Activated T-cell treated with anti-CD3 and anti-CD28 coated beads for 48 hours (primary cell): ENCODE measurements at places on chromosomes 5 and 9.

- no peak for DNase-seq
Measured at GRCh38 chr5:111142932-111143331, 50.8 kb downstream of the WDR36 start.

GRCh38 chr9:120730654-120731514 is 16.6 kb upstream of the MEGF9 start:
- no peak for DNase-seq

DNA sequence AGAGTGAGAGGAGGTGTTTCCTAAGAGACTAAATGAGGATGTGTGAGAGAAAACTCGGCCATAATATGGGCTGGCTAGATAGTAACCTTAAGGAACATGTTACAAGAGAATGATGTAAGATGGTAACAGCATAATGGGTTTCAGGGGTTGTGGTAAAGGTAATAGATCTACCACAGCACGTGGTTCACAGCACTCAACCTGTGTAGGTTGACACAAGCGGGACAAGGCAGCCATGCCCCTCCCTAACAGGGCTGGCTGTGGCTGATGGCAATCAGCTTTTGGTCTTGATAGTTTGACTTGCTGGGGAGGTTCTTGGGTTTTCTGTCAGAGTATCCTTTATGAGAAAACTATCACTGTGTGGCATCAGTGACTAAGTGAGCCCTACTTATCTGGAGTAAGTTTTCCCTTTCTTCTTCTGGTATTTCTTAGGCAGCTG is 138.6 kb downstream of the TRIO start:
- peak; percentile 15 for DNase-seq

DNA sequence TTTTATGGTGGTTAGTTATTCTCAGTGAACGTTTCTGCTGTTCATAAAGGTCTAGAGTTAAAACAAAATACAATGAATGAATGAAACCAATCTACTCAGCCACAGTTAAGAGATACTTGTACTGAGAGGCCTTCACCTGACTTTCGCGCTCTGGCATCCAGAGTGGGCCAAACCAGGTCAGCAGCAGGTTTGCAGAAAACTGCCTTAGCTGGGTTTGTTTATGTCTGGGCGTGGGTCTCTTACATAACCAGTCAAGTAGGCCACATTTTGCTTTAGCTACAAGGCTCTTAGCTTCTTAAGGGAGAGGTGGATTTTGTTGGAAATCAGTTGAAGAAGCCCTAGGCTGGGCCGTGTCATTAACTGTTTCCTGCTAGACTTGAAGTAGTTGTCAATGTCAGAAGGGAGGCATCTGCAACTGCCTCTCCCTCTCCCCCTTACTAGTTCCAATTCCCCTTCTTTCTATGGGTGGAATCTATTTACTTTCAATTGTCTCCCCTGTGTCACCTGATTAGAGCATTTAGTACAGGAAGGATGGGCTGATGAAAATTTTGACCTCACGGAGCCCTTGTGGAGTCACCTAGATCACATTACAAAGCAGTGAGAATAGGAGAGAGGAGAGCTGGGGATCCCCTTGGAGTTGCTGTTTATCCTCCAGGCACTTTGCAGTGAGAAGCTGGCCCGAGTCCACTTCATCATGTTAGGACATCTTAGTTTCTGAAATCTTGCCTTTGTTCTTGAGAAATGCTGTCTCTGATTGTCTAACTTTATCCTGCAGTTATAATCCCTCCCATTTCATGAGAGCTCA is 200.5 kb downstream of the ARHGEF28 start:
- DNase-seq = no peak

- DNase-seq = no peak
Measured at GRCh38 chr9:79817438-79818004, 245.8 kb downstream of the TLE4 start.
